Right lobe of liver (tissue), 6 donors: ENCODE measurements at places on chromosomes 11 and 22.

DNA sequence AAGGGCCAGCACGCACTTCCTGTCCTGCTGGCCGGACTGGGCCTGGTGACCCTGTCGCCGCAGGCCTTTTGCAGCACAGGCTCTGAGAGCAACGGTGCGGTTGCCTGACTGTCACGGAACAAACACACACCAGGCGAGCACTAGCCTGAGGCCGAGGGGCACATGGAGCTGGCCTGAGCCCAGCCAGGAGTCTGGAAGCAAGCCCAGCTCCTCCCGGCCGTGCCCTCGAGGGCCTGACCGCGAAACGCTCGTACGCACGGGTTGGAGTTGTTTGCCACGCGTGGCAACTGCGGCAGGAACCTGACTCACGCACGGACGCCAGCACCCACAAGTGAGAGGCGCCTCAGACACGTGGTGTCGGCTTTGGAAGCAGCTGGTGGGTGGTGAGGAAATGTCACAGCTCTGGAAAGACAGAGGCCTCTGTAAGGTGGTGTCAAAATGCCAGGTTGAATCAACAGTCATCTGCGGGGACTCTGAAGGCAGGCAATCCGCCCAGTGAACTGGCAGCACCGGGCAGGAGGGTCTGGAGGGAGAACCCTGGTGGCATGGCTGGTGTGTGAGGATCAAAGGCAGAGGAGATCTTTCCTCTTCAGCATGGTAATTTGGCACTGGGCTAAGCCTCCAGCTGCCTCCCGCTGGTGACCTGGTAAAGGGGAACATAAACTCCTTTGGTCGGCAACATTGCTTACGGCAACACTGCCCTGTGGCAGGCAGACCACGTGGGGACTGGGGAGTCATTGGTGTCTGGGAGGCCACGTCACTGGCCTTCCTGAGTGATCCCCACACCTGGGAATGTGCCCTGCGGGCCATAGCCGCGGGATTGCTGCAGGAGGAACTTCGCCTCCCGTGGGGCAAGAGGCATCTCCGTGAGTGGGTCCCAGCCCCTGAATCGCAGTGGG lies 15.3 kb upstream of the IL17REL start:
- no peak for DNase-seq

DNA sequence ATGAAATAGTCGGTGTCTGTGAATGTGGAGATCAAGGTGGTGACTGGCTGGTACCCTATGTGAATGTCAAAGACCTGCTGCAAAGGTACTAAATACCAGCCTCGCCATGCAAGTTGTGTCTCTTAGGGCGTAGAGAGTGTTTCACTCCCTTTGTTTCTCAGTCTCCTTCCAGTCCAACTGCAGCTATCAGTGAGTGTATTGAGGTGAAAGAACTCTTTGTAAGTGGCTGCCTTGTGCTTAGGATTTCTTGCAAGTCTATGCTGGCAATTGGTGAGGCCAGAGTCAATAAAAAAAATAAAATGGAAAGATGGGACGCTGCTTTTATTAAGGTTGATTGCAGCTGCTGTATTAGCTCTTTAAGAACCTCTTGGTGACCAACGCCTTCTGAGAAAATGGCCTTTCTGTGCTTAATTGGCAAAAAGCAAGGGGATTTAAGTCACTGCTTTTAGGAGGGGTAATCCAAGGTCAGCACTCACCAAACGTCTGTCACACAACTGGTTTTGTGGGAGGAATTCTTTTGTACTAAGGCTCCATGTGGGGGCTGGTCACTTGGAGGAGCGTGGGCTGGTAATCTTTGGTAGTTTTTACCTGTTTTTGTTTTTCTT lies 95.1 kb downstream of the PARVA start:
- DNase-seq, result no peak

DNA sequence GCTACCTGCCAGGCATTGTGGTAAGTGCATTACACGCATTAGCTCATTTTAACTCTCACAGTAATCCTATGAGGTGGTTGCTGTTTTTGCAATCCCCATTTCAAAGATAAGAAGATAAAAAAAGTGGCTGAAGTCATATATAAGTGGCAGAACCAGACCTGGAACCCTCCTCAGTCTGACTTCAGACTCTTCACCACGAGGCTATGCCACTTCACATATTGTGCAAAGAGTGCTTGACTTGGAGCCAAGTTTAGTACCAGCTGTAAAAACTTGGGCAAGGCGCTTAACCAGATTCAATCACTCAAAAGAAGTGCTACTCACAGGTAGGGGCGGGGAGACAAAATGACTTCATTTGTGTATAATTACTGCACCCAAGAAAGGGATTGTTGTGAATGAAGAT lies 15.3 kb downstream of the BPIFC start:
- DNase-seq, result no peak

GRCh38 chr22:30183861-30184278 lies 62.7 kb downstream of the LIF start:
- DNase-seq, result no peak

DNA sequence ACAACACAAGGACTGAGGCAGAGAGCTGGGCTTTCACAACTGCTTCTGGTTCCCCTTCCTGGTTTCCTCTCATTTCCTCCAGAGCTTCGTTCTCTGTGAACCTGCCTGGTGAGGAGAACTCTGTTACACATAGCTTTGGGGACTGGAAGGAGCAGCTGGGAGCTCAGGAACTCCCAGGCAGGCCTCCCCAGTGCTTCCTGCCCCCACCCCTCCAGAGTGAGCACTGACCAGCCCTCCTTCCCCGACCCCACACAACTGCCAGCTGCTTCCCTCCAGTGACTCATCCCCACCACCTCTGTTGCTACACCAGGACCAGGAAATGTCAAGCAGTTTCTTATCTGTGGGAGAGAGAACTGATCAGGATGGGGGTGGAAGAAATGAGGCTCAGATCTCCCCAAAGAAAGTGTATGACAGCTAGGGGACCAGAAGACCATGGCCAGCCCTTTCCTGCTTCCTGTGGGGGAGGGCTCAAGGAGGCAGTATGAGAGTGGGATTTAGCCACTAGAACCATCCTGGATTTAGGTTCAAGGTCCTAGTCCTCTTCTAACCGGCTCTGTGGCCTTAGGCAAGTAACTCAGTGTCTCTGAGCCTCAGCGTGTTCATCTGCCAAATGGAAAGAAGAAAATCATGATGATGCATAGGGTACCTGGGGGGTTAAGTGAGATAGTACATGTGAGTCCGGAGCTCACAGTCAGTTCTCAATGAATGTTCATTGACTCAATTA lies 4.5 kb upstream of the TP53I11 start:
- DNase-seq, result peak; percentile 60

GRCh38 chr11:62186195-62186594 lies 3.8 kb upstream of the SCGB1D1 start:
- DNase-seq, result no peak

DNA sequence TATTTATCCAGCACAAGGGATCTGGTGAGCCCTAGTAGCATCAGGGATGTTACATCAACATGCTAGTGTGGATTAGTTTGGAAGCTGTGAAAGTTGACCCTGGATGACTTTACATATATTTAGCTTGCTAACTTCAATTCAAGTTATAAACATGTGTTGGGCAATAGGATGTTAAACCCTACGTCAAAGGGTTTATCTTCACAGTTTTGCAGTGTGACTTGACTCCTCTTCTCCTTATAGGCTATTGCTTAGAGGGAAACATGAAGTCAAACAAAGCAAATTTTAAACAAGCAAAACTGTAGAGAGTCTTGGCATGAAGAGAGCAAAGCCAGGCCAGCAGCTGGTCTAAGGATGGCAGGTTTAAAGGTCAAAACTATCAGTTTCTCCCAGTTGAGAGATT lies 11.3 kb upstream of the CTSC start:
- no peak for DNase-seq

GRCh38 chr11:71410363-71410966 lies 37.7 kb downstream of the DHCR7 start:
- no peak for DNase-seq

- no peak for DNase-seq
Measured at GRCh38 chr22:21030621-21031544, 1.5 kb downstream of the SLC7A4 start.

DNA sequence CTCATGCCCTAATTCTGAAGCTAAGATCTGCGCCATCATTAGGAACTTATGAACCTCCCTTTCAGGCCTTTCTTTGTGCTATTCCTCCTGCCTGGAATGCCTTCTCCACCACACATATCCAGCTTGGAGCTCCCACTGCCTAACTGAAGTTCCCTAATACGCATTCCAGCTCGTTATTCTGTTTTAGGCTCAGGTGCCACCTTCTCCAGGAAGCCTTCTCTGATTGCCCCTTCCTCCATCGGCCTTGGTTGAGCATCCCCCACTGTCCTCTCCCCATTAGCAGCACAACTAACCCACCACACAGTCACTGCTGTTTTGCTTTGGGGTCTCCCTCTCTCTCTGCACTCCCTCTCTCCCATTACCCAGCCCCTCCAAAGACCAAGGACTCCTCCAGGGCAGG lies 5.2 kb downstream of the CRYBB1 start:
- DNase-seq, result no peak

- no peak for DNase-seq
Measured at GRCh38 chr11:35702126-35702525, 39.6 kb downstream of the TRIM44 start.

DNA sequence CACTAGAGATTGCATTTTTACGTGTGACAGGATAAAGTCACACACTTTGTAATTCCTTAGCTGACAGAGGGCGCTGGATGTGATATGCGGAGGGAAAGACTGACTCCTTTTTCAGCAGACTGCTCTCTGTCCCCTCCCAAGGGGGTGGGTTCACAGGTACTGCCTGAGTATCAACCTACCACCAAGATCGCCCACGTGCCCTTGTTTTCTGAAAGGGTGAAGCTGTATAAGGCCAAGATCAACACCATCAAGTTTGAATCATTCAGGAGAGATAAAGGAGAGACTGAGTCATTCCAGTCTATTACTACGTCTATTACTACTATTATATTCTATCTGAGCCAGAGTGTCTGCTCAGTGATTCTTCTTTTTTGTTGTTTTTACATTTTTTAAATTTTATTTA lies 30.7 kb downstream of the BUD13 start:
- DNase-seq, result no peak
